Stimulated activated CD4-positive, alpha-beta T cell treated with anti-CD3 and anti-CD28 coated beads, Interleukin-1b, Interleukin-23, amount 100 ng/mL, for 1 hour (primary cell): ENCODE measurements at places on chromosomes 12 and 14.

GRCh38 chr12:108198043-108198442, 69.0 kb downstream of the WSCD2 start:
- no peak for DNase-seq

- peak; percentile 26 for DNase-seq
Measured at GRCh38 chr12:8890313-8891085, 23.8 kb upstream of the PHC1 start.

GRCh38 chr12:19206493-19207077, 77.1 kb downstream of the PLEKHA5 start:
- no peak for DNase-seq

GRCh38 chr12:132346471-132347175, 17.2 kb upstream of the GALNT9 start:
- no peak for DNase-seq

DNA sequence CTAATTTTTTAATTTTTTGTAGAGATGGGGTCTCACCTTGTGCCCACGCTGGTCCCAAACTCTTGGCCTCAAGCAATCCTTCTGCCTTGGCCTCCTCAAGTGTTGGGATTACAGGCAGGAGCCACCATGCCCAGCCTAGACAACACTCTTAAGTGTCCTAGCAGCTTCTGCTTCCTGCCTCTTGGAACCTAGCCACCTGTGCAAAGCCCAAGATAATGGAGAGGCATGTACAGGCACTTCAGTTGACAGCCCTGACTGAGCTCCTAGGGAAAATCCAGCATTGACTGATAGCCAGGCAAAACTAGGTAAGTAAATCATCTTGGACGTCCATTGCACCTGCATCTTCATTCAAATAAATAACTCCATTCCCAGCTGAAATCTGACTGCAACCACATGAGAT, 15.5 kb downstream of the COX14 start:
- DNase-seq, result no peak

DNA sequence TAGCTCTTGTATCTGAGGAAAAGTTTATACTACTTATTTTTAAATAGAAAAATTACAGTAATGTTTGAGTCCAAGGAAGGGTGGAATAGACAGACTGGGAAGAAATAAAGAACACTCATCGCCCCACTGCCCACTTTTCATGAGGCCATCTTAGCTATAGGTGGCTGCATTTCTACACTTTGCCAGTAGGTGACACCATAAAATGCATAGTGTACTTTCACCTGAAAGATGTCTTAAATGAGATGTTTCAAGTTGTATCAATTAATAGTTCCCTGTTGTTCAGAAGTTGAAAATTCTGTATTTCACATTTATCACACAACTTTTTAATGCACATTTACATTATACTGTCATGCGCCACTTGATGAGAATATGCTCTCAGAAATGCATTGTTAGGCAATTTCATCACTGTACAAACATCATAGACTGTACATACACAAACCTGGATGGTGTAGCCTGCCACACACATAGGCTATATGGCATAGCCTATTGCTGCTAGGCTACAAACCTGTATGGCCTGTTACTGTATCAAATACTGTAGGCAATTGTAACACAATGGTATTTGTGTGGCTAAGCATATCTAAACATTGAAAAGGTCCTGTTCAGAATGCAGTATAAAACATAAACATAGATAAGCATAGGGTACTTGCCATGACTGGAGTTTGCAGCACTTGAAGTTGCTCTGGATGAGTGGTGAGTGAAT, 27.6 kb downstream of the PMCH start:
- DNase-seq, result no peak

DNA sequence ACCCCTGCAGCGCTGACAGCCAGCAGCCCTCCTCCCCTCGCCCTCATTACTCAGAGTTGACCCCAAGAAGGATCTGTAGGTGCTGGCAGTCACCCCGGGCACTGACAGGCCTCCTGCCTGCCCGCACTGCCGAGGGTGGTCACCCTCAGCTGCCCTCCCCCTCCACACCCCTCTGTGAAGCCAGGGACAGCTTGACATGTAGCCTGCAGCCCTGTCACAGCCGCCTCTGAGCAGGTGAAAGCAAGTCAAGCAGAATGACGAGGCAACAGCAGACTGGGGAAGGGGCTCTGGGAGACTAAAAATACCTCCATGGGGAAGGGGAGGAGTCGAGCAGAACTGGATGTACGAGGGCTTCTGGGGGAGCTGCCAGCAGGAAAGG, 178.1 kb downstream of the DPF3 start:
- no peak for DNase-seq

GRCh38 chr14:105083926-105084685, 18.9 kb upstream of the GPR132 start:
- DNase-seq, result no peak

GRCh38 chr12:110245369-110245772, 35.7 kb upstream of the ATP2A2 start:
- peak; percentile 28 for DNase-seq

DNA sequence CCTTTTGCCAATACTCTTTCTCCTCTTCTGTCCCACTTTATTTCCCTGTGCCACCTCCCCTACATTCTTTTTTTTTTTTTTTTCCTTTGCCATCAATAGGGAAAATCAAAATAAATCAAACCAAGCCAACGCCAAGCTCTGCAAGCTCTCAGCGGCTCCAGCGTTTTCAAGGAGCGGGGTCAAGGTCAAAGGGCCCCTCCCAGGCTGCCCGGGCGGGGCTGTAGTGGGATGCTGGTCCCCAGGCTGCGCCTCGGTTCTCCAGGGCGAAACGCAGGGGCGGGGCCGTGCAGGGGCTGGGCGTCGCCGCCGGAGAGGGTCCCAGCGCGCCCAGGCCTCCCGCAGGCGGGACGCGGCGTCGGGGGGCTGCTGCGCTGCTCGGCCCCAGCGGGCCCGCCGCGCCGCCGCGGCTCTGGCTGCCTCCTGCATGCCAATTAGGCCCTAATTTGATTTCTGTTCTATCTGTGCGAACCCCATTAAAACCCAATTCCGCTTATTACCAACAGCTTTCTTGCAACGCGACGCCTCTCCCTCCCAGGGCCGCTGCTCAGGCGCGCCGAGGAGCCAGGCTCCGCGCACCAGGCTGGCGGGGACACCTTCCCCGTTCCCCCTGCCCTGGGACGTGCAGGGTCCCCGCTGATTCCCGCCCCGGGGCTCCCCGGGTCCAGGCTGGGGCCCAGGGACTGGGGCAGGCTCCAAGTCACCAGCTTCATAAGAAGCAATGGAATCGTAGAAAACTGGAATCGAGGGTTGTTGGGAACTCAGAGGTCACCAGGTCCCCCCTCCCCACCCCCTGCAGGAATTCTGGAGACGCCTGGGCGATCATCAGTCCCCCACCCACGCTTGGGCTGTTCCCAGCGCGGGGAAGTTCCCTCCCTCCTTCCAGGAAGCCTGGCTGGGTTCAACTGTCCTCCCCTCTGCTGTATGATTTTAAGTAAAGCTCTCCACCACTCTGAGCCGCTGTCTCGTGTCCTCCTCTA, 50.7 kb upstream of the MAP1LC3B2 start:
- no peak for DNase-seq

DNA sequence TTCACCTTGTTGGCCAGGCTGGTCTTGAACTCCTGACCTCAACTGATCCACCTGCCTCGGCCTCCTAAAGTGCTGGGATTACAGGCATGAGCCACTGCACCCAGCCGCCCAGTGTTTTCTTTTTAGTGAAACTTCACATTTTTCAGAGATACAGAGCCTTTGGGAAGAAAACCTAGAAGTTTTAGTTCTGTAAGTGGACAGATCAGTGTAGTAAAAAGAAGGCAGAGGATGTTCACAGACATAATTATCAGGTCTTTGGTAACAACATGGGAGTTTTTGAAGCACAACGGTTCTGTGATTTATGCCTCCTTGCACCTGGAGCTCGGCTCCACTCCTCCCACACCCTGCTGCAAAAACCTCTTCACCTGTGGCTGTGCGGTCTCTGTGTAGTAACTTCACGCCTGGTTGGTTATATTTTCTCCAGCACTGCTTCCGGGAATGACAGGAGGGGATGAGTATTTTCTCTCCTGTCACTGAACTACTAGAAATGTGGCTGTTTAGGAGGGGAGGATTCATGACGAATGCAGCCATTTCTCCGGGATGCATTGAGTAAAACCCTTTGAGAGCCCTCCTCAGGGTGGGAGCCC, 67.0 kb downstream of the ARF6 start:
- DNase-seq, result no peak
